ENCODE measurements at places on chromosomes 1 and 21.
A peak's percentile ranks its signal among the peaks of the same experiment; 100 is the strongest.

GRCh38 chr1:40339420-40340323 lies 22.6 kb upstream of the COL9A2 start:
- no peak for DNase-seq

GRCh38 chr21:39637197-39637970 lies 24.6 kb downstream of the B3GALT5 start:
- DNase-seq: no peak

- no peak for DNase-seq
Observed at GRCh38 chr1:165315481-165315880, 41.0 kb downstream of the LMX1A start.

DNA sequence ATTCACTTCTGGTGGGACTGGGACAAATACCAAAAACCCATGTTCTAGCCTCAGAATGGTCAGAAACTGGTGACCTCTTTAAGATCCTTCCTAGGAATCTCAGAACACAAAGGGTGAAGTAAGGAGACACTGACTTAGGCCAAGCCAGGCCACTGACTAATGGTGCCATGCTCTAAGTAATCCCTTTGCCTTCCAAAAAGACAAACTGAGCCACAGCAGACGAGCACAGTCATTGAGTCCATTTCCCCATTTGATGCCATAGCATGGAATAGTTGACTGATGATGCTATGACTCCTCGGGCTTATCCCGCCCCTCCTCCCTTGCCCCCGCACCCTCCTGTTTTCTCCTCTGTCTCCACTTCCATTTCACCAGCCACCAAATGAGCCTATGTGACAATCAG lies 145.8 kb upstream of the ZNF648 start:
- DNase-seq: no peak

- DNase-seq: no peak
Observed at GRCh38 chr21:35257413-35257812, 208.3 kb upstream of the RUNX1 start.

DNA sequence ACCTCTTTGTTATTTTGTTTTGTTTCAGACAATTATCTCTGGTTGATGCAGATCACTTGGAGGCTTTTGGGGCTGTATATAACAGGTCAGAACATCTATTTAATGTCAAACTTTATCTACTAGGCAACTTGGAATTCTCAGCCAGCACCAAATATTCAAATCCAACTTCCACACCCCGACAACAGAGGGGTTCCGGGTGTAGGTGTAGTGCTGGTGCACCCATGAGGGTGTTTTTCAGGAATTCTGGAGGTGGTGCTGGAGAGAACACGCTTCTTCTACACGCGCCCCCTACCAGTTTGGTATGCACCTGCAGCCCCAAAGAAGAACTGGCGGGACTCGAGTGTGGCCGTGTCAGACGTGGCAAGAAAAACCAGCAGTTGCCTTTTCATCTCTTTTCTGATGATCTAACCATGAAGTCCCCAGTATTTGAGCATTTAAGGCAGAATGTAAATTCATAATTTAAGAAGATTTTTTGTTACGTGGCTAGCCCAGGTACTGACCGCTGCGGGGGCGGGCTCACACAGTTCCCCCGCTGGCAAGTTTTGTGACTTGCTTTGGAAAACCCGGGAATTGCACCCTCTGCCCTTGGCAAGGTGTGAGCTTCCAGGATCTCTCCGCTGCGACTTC lies 462 bp upstream of the TLCD4 start:
- DNase-seq: peak; percentile 60

DNA sequence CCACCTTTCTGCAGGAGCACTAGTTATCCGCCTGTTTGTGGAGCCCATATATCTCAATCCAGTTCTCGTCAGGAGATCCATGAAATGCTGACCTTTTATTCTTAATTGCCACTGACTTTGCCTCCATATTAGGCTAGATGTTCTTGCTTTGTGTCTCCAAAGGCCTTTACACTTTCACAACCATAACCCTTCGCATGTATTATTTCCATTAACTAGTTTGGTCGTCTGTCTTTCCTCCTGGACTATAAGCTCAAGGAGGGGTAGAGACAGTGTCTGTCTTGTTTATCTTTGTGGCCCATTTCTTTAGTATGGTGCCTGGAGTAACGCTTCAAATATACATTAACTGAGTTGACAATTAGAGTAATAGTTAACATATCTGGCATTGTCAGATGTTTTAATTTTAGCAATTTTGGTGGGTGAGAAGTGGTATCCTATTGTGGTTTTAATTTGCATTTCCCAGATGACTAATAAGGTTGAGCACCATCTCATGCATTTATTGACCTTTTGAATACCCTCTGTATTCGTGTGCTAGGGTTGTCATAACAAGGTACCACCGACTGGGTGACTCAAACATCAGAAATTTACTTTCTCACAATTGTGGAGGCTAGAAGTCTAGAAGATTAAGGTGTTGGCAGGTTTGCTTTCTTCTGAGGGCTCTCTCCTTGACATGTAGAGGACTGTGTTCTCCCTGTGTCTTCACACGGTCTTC lies 21.7 kb upstream of the IL12RB2 start:
- DNase-seq: no peak

DNA sequence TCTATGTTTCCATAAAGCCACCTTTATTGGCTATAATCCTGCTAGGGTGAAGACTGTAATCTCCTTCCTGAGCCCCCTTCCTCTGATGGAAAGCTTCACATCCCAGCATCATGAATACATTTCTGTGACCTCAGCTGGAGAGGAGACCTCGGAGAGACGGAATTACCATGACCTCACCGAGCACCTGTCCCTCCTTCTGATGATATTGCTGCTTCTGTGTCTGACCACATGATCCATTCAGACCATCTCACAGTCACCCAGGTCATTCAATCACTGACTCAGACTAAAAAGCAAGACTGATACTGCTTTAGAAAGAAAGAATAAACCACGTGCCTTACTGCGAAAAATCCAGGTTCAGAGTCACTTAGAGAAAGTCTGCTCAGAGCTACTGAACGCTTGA lies 8.8 kb downstream of the KCND3 start:
- DNase-seq: no peak

GRCh38 chr1:22132517-22133235 lies 10.2 kb downstream of the WNT4 start:
- DNase-seq: no peak

DNA sequence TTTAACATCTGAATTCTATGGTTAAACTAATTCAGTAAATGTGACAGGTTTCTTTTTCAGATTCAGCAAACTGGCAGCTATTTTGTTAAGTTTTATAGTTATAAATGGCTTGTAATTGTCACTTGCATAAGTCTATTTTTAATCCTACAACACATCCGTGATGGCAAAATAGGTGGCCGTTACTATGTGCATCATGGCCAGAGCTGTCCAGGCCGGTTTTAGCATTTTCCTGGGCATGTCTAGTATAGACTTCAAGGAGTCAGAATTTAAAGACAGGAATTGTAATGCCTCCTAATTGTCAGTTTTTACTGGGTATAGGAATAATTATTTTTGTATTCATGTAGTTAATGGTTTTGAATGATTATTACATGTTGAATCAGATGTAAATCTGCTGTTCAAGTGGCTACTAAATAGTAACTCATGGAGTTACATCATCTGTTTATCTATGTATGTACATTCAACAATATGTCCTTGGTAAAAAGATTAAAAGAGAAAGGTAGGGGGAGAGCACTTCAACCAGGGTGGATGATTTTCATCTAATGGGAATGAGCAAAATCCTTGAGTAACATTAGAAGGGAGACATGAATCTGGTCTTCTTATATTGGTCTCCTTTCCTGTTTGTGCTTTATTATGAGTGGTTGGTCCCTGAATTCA lies 3.2 kb upstream of the B3GALT2 start:
- no peak for DNase-seq

DNA sequence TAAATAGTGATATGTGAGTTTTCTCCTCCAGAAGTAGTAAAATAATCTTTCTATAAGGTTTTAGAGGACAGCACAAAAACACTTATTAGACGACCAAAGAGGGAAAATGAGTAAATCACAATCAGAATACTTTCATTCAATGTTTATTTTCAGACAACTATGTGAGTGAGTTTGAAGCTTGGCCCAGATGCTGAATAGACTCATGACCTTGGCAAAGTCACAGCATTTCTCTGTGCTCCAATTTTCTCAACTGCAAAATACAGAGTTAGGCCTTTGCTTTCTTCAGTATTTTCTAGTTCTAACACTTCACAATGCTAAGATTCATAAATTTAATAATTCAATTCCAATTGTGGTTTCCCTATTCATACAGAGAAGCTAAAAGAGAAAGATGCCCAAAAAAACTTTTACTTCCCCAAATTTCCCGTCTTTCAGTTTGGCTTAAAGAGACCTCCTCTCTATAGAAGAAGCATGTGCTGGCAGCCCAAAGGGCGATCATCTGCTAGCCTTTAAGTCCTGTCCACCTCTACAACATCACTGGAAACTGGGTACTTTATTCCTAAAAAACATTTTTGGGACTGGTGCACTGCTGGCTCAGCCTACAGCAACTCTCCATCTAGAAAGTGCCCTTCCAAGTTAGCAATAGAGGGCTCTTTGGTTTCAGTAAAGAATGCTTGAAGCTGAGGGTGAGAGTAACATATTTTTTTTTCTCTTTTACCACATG lies 116.8 kb upstream of the GORAB start:
- DNase-seq: no peak

DNA sequence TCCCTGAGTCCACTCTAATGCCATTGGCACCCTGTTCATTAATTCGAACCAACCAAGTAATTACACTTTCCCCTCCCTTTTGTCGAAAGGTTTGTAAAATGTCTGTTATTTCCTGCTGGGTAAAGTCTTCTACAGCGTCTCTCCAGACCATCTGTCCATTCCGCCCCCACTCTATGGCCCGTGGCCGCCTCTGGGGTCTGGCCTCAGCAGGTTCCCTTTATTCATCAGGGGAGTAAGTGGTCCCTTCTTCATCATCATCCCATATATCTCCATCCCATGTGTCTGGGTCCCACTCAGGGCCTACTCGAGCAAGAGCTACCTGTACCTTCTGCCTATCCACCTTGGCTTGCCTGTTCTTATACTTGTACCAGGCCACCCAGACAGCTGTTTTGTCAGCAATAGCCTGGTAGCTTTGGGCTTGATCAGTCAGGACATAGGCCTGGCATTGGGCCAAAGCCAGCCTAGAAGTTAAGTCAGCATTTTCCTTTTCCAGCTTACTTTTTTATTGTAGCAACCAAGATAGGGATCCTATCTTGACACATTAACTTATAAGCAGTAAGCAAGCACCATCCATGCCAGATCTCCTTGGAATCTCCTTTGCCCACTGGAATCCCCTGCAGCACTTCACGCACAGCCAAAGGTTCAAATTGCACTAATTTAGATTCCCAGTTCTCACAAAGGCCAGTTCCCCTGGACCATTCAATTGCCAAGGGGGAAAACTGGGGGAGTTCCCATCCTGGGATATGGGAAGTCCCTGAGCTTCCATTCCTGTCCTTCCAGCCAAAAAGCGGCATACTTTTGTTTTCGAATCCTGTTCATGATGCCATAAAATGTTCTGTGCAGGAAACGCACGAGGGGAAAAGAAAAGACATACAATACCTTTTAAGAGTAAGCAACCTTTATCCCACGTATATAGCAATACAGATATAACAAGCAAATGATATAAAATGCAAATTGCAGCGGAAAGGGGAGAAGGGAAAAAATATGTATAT lies 6.6 kb upstream of the STUM start:
- DNase-seq: no peak

DNA sequence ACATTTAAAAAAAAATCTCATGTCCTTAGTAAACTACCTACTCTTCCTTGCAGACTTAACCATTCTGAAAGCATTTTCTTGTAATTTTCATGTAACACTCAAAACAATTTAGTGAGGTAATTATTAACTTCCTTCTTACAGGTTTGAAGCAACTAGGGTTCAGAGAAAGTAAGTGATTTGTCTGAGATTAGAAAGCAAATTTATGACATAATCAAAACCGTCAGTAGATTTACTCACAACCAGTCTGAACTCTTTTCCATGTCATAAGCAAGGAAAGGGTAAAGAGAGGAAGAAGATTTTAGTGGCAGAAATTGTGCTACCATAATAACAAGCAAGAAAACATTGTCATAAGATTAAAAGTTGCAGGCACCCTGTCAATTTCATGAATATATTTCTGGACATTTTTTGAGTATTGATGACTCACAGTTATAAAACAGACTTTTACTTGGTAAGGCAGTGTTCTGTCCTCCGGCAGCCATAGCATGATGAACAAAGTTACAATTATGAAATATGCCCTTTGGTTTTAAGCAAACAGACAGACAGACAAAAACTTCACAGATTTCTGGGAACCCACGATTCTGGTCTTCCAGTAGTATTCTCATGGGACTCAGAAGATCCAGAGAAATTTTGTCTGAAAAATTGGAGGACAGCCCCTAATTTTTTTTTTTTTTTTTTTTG lies 707.2 kb downstream of the RWDD3 start:
- DNase-seq: no peak

DNA sequence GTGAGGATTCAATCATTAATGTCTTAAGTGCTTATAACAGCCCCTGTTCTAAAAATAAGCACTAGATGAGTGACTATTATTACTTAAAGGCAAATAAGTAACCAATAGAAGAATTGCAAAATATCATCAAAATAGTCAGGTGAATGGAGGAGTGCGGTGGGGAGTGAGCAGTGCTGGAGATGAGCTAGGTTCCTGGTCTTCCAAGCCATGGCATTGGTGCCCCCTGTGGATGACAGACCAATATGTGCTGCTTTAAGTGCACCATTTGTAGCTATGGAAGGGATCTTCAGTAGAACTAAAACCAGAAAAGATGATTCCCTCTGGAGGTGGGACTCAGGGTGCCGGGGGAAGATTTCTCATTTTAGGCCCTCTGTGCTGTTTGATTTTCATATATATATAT lies 46.1 kb upstream of the SLC30A1 start:
- DNase-seq: no peak

- DNase-seq: no peak
Observed at GRCh38 chr21:39079617-39080016, 103.6 kb downstream of the PSMG1 start.

- DNase-seq: no peak
Observed at GRCh38 chr1:10724948-10725847, 71.2 kb downstream of the CASZ1 start.

DNA sequence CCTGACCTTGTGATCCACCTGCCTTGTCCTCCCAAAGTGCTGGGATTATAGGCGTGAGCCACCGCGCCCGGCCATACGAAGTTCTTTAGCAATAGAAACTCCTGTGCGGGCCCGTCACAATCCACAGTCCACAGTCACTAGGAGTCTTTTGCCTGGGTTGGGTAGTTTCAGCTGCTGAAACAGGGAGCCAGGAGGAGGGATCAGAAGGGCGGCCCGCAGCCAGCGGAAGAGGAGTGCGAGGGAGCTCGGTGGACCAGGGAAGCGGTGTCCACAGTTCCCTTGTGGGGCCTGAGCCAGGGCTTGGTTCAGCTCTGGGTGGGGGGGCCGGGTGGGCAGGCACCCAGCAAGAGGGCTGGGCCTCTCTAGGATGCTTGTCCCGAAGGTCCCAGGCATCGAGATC lies 17.9 kb upstream of the HSPG2 start:
- DNase-seq: no peak

DNA sequence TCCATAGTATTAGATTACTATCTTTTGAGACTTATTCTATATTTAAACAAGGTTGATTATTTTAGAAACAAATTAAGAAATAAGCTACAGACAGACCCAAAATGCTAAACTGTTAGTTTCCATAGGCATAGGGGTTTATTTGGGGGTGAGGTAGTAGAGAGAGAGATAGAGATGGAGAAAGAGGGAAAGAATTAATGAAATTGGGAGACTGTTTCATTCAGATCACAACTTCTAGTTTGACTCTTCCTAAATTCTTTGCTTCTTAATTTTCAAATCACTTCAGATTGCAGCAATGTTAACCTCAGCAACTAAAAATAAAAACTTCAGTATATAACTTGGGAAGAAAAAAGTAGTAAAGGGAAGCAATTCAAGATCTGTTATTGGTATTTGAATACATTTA lies 3.4 kb downstream of the JUN start:
- no peak for DNase-seq

GRCh38 chr21:31326522-31327242 lies 17.4 kb downstream of the TIAM1 start:
- peak; percentile 69 for DNase-seq

GRCh38 chr1:64173336-64173940 lies 30.0 kb upstream of the UBE2U start:
- no peak for DNase-seq
